ENCODE measurements at places on chromosomes 3 and 15.

DNA sequence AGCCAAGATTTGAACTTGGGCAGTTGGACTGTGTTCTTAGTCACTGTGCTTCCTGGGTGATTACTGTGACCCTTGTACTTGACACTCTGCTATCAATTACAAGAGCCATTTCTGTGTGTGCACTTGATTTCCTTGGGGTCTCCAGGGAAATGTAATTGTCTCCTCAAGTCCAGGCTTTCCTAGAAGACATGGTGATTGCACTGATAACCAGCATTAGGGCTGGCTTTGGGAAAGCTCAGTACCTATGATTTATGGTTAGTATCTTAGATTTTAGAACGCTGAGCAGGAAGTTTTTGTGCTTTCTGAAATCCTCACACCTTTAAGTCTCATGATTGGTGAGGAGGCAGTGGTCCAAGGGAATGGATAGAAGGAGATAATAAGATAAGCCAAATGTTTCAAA, 1.6 kb upstream of the CLDN11 start:
- DNase-seq: no peak

GRCh38 chr3:11956781-11957180, 47.4 kb upstream of the SYN2 start:
- DNase-seq: no peak

DNA sequence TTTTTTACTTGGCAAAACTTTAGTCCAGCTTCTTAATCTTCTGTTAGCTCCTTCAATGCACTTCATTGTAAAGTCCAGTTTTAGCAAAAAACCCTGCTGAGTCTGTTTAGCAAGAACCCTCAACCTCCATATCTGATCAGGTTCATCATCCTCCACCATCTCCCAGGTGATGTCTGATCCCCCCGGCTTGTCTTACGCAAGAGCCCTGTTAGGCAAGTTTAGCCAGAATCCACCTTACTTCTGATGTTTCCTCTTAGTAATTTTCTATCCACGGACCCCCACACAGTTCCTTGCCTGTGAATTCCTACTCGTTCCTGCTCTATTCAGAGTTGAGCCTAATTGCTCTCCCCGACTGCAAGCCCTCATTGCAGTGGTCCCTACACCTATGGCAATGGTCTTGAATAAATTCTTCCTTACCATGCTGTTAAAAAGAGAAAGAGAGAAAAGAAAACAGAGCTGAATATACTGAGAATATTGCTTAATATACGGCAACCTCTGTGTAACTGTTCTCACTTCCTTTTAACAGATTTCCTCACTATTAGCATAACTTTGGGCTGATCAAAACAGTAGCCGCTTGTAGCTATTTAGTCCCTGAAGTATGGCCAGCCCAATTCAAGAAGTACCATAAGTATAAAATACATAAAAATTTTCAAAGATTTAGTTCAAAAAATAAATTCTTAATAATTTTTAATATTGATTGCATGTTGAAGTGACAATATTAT, 78.7 kb upstream of the MME start:
- no peak for DNase-seq

GRCh38 chr15:88447206-88447605, 20.0 kb downstream of the MRPL46 start:
- no peak for DNase-seq

DNA sequence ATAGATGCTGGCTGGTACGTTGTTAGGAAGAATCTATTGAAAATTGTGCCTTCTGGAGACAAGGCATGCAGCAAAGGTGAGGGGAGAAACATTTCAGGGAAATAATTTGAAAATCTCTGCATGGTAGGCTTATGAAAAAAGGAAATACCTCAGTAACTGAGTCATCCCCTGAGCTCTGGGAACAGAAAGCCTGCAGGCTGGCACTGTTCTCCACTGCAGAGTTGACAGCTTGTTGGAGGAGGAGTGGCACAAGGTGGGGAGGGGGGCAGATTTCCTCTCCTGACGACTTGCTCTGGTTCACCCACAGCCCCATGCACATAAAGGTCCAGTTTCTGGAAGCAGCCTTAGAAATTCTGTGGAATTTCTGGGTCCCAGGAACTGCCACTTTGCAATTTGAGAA, 179.4 kb downstream of the ABHD5 start:
- DNase-seq: no peak

GRCh38 chr15:89384176-89384604, 49.6 kb upstream of the POLG start:
- no peak for DNase-seq

GRCh38 chr15:36484038-36484778, 95.2 kb upstream of the CDIN1 start:
- DNase-seq: no peak

GRCh38 chr3:149968216-149968615, 2.5 kb downstream of the PFN2 start:
- no peak for DNase-seq

DNA sequence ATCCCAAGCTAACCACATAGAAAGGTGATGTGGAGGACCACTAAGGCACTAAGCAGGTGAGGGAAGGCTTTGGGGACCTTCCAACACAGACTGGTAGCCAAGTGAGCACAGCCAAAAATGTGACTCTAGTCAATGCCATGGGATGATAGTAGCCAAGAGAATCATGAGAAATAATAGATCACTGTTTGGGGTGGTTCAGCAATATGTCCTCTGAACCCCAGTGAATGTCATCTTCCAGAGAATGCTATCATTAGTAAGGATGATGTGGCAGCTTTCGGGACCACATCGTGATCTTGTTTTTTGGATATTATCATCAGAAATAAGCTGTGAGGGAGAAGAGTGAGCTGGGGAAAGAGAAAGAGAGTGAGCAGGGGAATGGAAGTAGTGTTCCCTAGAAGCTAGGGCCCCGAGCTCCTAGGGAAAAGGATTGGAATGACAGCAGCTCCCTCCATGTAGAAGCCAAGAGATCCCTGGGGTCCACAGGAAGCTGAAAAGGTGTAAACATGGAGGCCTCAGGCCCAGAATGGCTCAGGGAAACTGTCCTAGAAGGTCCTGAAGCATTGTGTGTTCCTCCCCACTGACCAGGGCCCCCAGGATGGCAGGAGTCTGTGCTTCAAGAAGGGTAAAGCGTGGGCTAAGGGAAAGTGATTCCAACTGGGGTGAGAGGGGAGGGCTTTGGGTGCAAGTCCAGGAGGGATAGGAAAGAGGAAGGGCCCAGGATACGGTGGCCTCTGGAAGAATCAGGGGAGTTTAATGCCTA, 56.6 kb upstream of the KLF13 start:
- DNase-seq: no peak

DNA sequence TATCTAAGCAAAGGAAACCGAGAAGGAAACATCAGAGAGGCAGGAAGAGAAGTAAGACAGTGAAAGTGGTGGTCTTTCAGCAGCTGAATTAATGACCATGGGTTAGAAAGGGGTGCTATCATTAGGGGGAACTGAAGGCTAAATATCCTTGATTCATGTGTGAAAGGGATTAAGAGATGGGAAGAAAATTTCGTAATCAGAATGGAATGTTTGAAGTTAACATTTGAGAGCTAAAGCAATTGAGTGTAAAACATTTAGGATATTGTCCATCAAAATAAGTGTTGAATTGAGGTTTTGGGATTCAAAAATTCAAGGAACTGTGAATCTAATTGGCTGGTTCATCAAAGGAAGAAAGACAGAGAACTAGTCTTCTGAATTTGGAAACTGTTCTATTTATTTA, 4.1 kb upstream of the ECT2 start:
- no peak for DNase-seq

DNA sequence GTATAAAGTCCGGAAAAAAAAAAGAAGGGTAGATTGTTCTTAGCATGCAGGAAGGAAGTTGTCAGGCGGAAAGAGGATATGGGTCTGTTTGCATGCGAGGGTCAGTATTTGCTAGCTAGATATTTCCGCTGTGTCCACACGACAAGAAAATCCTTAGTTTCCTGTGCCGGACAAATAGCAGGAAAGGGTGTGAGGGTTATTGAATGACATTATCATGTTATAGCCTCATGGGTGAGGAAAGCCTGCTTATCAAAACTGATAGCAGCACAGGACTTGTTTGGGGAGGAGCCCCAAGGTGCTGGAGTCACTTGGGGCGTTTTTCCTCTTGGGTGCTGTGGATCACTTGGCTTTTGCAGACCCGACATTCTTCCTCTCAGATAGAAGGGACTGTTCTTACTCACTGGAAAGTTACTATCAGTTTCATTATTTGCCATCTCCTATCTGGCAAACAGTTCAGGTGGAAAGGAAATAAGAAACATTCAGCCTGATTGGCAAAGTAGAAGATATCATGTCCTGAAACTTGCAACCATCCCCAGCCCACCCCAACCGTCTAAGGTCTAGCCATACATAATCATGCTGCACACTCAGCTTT, 127.2 kb upstream of the DPH6 start:
- DNase-seq: no peak

DNA sequence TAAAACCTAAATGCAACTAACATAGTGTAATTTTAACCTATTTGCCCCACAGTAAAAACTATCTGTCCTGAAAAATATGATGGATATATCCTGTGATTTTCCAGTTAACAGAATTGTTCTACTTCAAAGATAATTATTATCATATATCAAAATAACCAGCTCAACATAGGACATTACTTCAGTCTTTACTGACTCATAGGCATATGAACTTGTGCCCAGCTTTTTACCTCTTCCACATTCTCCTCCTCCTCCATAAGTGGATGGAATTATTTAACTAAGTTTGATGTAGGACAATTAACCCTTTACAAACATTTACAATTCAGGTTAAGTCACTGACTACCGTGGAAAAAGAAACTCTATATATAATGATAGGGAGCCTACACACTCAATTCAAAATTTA, 22.9 kb upstream of the USF3 start:
- no peak for DNase-seq

- DNase-seq: no peak
Observed at GRCh38 chr15:89614164-89614563, 38.9 kb downstream of the TICRR start.

GRCh38 chr3:175240921-175241320, 381.8 kb downstream of the NAALADL2 start:
- DNase-seq: no peak

GRCh38 chr3:7195934-7196333, 335.0 kb downstream of the GRM7 start:
- DNase-seq: no peak

GRCh38 chr15:93719921-93720351, 511.4 kb upstream of the MCTP2 start:
- DNase-seq: no peak

- DNase-seq: no peak
Observed at GRCh38 chr15:56371495-56372147, 6.4 kb downstream of the TEX9 start.

GRCh38 chr3:152564459-152564858, 270.5 kb upstream of the P2RY1 start:
- no peak for DNase-seq

DNA sequence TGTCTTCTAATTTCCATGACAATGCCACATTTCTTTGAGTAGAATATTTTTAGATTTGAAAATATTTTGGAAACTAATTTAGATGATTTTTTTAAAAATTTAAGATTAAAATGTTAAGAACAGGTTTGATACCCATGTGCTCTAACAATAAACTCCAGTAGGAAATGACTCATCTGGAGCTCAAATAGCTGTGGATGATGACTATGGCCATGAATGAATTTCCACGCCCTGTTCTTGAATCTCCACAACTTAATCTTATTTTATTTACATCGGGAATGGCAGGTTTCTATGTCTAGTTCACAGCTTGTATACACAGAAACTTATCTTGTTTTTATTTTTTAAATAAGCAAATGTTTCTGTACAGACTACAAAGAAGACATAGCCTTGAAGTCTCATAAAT, 726.8 kb downstream of the NAALADL2 start:
- DNase-seq: no peak

GRCh38 chr15:80596521-80596976, 98.6 kb upstream of the ABHD17C start:
- no peak for DNase-seq

DNA sequence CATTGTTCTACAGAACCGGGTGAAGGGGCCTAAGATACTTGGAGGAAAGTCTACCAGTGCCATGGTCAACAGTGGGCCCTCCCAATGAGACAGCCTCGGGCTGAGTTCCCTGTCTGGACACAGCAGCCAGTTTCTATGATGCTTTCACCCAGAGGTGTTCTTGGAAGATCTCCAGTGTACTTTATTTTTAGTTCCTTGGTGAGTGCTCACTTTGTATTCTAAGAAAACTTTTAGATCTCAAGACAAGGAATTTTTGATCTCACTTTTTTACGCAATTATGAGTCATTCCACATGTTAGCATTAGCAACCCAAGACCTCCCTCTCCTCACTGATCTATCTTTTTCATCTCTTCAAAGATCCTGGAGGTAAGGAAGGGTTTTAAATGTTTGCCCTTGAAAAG, 287.7 kb downstream of the RORA start:
- no peak for DNase-seq

- no peak for DNase-seq
Observed at GRCh38 chr15:97959724-97960363, 659 bp upstream of the ARRDC4 start.

DNA sequence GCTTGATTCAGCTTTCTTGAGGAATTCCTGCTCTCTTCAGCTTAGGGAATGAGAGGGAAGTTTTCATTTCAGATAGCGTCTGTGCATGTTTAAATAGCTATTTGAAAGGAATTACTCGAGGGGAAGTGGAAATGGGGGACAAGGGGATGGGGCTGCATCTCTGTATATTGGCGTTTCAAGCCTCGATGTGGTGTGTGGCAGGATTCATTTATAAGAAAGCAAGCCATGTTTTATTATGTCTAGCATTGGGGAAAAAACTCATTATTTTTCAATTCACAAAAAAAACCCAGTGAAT, 1.0 kb downstream of the ATP2C1 start:
- no peak for DNase-seq

GRCh38 chr3:41290306-41290705, 91.0 kb downstream of the CTNNB1 start:
- no peak for DNase-seq

DNA sequence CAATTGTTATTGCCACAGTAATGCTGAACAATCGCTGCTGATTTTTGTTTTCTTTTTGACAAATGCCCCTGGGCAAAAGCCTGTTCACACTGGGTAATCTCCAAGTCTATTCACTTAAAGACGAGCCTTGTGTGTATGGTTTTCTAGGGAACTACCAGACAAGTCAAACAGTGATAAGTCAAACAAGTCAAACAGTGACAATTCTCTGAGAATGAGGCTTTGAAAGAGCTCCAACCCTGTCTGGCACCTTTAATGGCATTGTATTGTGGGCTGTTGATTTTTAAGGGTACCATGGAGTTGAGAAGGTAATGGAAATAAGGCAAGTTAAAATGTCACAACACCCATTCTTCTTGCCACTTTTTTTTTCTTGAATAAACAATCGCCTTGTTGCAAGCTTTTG, 59.4 kb upstream of the TMC3 start:
- no peak for DNase-seq

Measured in NCI-H1436 treated with DMSO at 0.1 percent for 48 hours (cell line).